ENCODE measurements at places on chromosomes 5 and 9.

GRCh38 chr9:129316281-129317030, 138.4 kb upstream of the IER5L start:
- no peak for DNase-seq

DNA sequence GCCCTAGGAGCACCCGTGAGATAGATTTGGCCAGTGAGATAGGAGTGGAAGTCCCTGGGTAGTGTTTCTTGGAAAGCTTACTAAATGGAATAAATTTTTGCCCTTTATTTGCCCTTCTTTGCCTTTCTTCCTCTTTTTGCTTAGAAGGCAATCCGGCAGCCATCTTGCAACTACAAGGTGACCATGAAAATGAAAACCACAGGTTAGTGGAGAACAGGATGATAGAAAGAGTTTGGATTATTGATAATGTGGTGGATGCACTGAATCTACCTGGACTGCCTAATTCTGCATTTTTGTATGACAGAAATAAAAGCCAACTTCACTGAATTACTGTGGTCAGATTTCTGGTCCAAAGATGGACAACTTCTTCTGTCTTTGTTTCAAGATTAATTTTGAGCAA, 33.2 kb downstream of the TARS1 start:
- no peak for DNase-seq

- DNase-seq, result no peak
Observed at GRCh38 chr5:42798284-42799240, 13.1 kb downstream of the SELENOP start.

DNA sequence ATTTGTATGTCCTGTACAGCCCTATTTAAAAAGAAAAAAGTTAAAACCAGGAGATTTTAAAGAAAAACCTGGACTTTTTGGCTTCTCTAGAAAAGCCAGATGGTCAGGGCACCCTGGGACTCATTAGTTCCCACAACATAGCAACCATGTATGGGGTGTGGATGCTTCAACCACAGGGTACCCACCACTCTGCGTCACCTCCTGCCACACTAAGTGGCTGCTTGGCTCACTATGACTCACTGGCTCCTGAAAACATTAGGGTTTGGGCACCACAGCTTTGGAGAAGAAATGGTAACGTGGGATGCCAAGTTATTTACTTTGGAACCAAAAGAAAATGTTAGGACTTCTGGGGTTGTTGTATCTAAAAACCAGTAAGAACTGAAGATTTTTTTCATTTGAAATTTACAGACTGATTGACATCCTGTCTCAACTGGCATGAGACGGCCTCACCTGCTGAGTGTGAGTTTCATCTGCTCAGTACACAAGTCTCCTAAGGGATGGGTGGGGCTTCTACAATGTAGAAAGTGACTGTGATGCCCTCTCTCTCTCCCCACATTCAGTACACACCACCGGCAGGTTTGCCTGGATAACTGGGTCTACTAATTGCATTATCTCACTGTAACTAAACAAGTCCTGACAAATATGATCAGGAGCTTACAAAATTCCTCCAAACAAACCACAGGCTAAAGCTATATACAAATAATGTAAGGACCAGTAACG, 103.9 kb downstream of the ESM1 start:
- DNase-seq, result no peak

DNA sequence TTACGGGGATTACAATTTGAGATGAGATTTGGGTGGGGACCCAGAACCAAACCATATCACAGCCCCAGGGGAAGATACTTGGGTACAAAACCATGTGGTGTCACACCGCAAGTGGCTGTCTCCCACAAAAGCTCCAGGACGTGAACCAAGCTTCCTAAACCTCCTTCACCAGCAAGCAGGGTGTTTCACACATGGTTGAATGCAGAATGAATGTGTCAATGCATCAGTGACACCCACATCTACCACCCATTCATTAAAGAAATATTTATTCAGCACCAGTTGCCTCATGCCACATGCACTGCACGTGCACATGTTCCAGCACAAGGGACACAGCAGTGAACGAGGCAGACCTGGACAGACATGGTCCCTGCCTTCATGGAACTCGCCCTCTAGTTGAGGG, 70.9 kb upstream of the SPOCK1 start:
- no peak for DNase-seq

DNA sequence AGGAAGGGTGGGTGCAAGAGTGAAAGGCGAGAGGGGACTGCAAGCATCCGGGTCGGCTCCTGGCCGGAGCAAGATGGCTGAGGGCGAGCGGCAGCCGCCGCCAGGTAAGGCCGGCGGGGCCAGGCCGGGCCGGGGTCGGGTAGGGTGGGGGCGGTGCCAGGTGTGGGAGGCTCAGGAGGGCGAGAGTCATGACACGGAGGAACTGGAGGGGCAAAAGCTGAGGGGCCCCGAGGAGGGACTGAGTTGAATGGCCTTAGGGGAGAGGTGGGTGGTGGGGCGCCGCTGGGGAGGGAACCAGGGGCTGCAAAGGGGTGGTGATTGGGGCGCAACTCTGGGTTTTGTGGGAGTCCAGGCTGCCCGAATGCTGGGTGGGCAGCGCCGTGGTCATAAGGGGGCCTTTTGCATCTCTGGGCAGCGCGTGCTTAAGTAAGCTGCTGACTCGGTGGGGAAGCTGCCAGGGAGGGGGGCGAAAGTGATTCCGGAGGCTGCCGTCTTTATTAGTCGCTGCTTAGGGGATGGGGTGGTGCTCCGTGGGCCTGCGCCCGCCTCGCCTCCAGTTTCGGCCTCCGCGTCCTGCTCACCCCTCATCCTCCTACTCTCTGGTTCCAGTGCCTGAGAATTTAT, 425 bp downstream of the PTPA start:
- DNase-seq, result no peak

DNA sequence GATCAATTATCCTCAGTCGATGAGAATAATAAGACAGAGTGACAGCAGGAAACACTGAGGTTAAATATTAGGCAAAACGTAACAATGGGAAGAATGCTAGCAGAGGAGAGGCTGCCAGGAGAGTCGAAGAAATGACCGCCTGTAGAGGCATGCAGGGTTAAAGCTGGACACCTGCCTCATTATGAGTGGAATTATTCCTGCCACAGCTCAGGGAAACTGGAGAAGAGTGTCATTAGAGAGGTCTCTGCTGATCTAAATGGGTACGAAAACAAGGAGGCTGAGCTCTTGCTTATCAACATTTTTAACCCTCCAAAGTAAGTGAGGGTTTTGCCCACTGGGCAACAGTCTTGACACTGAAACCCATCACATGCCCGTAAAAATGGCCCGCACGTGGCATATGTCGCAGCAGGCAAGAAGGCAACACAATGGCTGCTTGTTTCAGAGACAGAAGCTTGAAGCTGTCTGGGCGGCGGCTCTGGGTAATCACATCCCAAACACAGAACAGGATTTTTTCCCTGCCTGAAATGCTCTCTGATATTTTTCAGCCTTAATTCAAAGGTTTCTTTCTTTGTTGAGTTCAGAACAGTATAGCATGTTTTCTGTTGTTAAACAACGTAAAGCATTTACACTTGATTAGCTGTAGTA, 118.7 kb downstream of the MED27 start:
- no peak for DNase-seq

- DNase-seq, result no peak
Observed at GRCh38 chr9:91285729-91286353, 75.9 kb downstream of the AUH start.

Data from stimulated activated CD8-positive, alpha-beta memory T cell treated with anti-CD3 and anti-CD28 coated beads, Interleukin-12 subunit alpha, Interleukin-12 subunit beta, amount 100 ng/mL, for 1 hour (primary cell).